Psoas muscle (tissue), 8 donors: ENCODE measurements at places on chromosomes 2 and 18. TPM values are rescaled to one million over a fixed set of nuclear protein-coding genes. Genes with fewer than 3 reads are reported as not detected.
A peak's percentile ranks its signal among the peaks of the same experiment; 100 is the strongest.

The CD207 gene
- total RNA-seq = 0.59 TPM

- no peak overlapping the region for H3K4me3 ChIP-seq
- H3K27me3 ChIP-seq = no peaks in the 10 kb centered on the region
- no peak overlapping the region for H3K27ac ChIP-seq
- H3K36me3 ChIP-seq = no peaks in the 10 kb centered on the region
- DNase-seq = no peak
- H3K4me1 ChIP-seq = peaks cover 75% of the 10 kb centered on the region
Measured at GRCh38 chr2:227509824-227510619, 38.1 kb downstream of the AGFG1 start.

GRCh38 chr2:106094131-106094841, 99.8 kb downstream of the UXS1 start:
- H3K4me3 ChIP-seq = no peak overlapping the region
- H3K36me3 ChIP-seq = peaks cover 33% of the 10 kb centered on the region
- no peaks in the 10 kb centered on the region for H3K4me1 ChIP-seq
- H3K27ac ChIP-seq = no peak overlapping the region
- no peak for DNase-seq

DNA sequence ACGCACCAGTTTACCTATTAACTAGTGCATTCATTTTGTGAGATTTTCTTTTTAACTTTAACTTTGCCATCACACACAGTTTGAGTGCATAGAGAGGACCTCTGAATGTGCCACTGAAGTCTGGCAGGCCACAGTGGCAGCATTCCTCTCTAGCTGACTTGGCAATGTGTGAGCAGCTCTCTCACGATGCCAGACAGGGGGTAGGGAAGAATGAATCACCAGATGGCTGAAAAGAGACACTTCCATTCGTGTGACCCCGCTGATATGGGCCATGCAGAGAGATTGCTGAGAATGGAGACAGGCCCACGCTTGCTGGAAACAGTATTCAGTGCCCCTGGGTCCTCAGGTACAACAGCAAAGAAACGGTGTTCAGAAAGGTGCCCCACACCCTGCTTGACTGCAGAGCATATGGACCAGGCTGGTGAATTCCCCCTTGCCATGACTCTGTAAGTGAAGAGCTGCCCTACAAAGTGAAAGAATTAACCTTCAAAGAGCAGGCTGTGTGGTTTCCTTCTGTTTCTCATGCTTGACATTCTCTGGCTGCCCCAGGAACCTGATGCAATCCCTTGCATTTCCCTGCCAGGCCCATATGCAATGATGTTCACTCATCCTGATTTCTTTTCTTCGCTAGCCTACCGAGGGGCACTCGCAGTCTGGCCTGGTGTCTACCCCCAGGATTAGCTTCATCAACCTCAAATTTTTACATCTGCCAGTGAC, 236.1 kb downstream of the CDH20 start:
- no peak overlapping the region for H3K4me3 ChIP-seq
- DNase-seq = peak; percentile 19
- H3K27ac ChIP-seq = no peak overlapping the region
- H3K27me3 ChIP-seq = no peaks in the 10 kb centered on the region

The HOXD13 gene
- total RNA-seq = not detected

DNA sequence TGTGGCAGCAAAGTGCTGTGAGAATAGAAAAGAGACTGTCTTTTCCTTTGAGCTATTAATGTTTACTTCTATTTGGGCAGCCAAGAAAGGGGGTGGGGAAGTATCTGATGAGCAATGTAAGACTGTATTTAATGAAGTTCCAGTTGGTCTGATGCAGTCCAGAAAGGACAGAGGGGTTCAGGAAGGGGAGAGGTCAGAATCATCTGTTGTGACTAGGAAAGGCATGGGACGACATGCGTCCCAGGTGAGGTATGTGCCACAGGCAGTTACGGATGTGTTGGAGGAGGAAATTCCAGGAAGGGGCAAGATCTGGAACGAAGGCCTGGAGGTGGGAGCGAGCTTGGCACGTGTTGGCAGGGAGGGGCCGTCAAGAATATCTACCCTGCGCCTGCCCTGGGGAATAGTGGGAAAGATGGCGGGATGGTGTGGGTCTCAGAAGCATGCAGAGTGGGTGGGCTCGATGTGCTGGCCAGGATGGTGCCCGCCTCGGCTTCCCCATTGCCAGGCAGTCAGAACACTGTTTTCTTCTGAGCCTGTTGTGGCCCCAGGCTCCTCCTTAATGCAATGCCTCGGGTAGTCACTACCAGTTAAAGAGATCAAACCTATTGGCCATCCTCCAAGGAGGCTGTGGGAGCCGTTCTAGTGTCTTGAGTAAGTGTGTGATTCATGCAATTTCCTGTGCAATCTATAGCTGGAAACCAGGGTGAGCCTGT, 57.8 kb upstream of the TXNDC2 start:
- no peak overlapping the region for H3K4me3 ChIP-seq
- H3K27ac ChIP-seq = peak overlapping the region; percentile 25
- H3K36me3 ChIP-seq = no peaks in the 10 kb centered on the region
- no peaks in the 10 kb centered on the region for H3K27me3 ChIP-seq

DNA sequence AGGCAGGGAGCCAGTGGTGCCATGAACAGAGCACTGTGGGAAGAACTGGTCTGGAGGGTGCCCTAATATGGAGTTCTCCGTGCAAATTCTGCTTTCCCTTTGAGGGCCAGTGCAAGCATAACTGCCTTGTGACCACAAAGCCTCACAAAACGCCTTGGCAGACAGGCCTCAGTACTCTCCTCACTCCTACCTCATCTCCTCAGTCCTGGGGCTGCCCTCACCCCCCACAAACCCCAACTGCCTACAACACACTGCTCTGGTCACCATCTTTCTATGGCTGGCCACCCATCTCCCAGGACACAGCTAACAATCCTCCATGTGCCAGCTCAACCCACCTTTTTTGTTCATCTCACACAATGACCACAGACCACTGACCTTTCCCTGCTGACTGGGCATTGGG, 8.9 kb downstream of the COX5B start:
- no peak overlapping the region for H3K27ac ChIP-seq
- no peak for DNase-seq
- H3K4me1 ChIP-seq = no peaks in the 10 kb centered on the region
- no peaks in the 10 kb centered on the region for H3K27me3 ChIP-seq
- peaks cover 10% of the 10 kb centered on the region for H3K36me3 ChIP-seq

The G6PC2 gene
- not detected for total RNA-seq

DNA sequence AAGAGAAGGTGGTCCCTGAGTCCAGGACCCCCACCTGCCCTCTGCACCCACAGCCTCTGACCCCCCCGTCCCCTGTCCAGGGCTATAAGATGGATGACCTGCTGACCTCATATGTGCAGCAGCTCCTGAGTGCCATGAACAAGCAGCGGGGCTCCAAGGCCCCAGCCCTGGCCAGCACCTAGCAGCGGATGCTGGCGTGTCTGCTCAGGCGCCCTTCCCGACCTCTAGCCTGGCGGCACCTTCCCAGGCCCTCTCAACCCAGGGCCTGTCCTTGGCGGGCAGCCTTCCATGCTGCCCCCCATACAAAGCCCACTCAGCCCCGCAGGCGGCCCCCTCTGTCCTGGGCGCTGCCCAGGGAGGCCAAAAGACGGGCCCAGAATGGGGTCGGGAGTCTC, 8.7 kb upstream of the GPR17 start:
- peak; percentile 16 for DNase-seq
- peak overlapping the region; percentile 60 for H3K27ac ChIP-seq
- H3K4me1 ChIP-seq = peaks cover 18% of the 10 kb centered on the region
- H3K4me3 ChIP-seq = no peak overlapping the region
- no peaks in the 10 kb centered on the region for H3K27me3 ChIP-seq

- no peak for DNase-seq
- H3K27ac ChIP-seq = no peak overlapping the region
- no peak overlapping the region for H3K4me3 ChIP-seq
- peaks cover 15% of the 10 kb centered on the region for H3K4me1 ChIP-seq
Measured at GRCh38 chr2:110804915-110805314, 72.5 kb downstream of the ACOXL start.

The ASXL3 gene
- 0.20 TPM for total RNA-seq

DNA sequence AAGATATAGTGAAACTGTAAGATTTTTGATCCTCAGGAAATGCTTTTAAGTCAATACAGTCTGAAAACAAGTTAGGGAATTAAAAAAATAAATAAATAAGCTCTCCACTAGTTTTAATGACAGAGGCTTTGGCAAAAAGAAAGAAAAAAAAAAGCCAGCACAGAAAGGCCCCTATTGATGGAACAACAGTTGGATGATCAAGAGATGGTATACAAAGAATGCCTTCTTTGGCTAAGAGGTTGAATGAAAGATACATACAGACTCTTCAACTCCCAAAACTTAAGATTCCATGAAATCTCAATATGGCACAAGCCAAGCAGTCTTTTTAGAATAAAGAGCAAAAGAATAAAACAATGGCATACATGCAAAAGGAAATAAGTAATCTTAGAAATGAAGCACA, 64.0 kb upstream of the GALNT5 start:
- no peaks in the 10 kb centered on the region for H3K27me3 ChIP-seq
- H3K36me3 ChIP-seq = no peaks in the 10 kb centered on the region
- H3K27ac ChIP-seq = no peak overlapping the region
- peaks cover 3% of the 10 kb centered on the region for H3K4me1 ChIP-seq
- DNase-seq = no peak

The DCC gene
- not detected for total RNA-seq

DNA sequence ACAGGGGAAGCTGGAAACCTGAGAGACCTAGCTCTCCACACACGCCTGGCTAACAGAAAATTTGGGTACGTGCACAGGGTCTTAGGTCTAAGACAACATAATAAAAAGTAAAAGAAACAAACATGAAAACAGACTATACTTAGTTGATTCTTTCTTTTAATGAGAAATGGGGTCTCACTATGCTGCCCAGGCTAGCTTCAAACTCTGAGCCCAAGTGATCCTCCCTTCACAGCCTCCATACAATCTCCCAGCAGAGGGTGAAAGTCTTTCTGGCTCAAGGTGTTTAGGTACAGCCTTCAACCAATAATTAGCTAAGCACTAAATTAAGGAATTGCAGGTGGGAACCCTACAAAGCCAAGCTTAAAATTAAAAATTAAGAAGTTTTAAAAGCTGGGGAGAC, 116.2 kb downstream of the MEMO1 start:
- no peak for DNase-seq
- no peaks in the 10 kb centered on the region for H3K27me3 ChIP-seq
- no peak overlapping the region for H3K27ac ChIP-seq
- no peaks in the 10 kb centered on the region for H3K36me3 ChIP-seq
- H3K4me1 ChIP-seq = no peaks in the 10 kb centered on the region

GRCh38 chr2:175449616-175450015, 268.1 kb upstream of the ATP5MC3 start:
- peaks cover 4% of the 10 kb centered on the region for H3K27me3 ChIP-seq
- H3K4me1 ChIP-seq = no peaks in the 10 kb centered on the region
- H3K36me3 ChIP-seq = no peaks in the 10 kb centered on the region

The FAHD2B gene
- total RNA-seq = 18.9 TPM

GRCh38 chr2:112003576-112004252, 51.4 kb upstream of the TMEM87B start:
- H3K27me3 ChIP-seq = no peaks in the 10 kb centered on the region
- no peak overlapping the region for H3K4me3 ChIP-seq
- H3K4me1 ChIP-seq = no peaks in the 10 kb centered on the region
- no peak for DNase-seq
- H3K36me3 ChIP-seq = no peaks in the 10 kb centered on the region

DNA sequence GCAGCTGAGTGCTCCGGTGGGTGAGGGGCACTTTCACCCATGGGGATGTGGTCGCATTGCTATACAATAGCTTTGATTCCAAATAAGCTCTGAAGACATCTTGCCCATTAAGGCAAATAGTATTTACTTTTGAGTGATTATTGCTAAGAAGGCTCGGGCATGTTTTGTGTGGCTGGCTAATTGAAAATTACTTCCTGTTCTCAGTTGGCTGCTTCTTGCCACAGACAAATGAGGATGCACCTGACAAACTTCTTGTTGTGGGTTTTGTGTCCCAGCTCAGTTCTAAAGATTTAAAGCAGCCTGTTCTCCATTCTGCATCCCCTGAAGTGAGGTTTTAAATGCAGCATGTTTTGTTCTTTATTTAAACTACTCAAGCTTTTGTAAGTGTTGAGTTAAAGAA, 88.3 kb downstream of the KCNS3 start:
- H3K4me1 ChIP-seq = no peaks in the 10 kb centered on the region
- H3K4me3 ChIP-seq = no peak overlapping the region
- H3K27me3 ChIP-seq = no peaks in the 10 kb centered on the region
- DNase-seq = no peak
- H3K27ac ChIP-seq = no peak overlapping the region

The ETAA1 gene
- 3.0 TPM for total RNA-seq

GRCh38 chr2:104872866-104873688, 19.2 kb downstream of the POU3F3 start:
- H3K27ac ChIP-seq = no peak overlapping the region
- peak overlapping the region; percentile 75 for H3K4me3 ChIP-seq
- H3K27me3 ChIP-seq = peaks cover 55% of the 10 kb centered on the region

- no peak overlapping the region for H3K4me3 ChIP-seq
- no peaks in the 10 kb centered on the region for H3K27me3 ChIP-seq
Measured at GRCh38 chr2:65834771-65835475, 402.5 kb upstream of the SPRED2 start.

GRCh38 chr2:88036606-88037005, 19.0 kb downstream of the KRCC1 start:
- peaks cover 20% of the 10 kb centered on the region for H3K4me1 ChIP-seq
- no peak for DNase-seq
- peaks cover 45% of the 10 kb centered on the region for H3K36me3 ChIP-seq
- H3K27me3 ChIP-seq = no peaks in the 10 kb centered on the region
- H3K4me3 ChIP-seq = peak overlapping the region; percentile 15

GRCh38 chr2:160232905-160233475, 32.9 kb upstream of the ITGB6 start:
- no peaks in the 10 kb centered on the region for H3K36me3 ChIP-seq
- H3K4me1 ChIP-seq = peaks cover 44% of the 10 kb centered on the region
- no peak for DNase-seq
- H3K27ac ChIP-seq = peak overlapping the region; percentile 90

GRCh38 chr2:231393149-231394131, 2.1 kb upstream of the B3GNT7 start:
- no peak overlapping the region for H3K4me3 ChIP-seq
- H3K27me3 ChIP-seq = peaks cover 14% of the 10 kb centered on the region
- DNase-seq = no peak

The COL6A3 gene
- total RNA-seq = 59.1 TPM

The MLPH gene
- total RNA-seq = 0.91 TPM

GRCh38 chr2:120929829-120930228, 194.2 kb downstream of the GLI2 start:
- H3K4me3 ChIP-seq = no peak overlapping the region
- no peak overlapping the region for H3K27ac ChIP-seq
- H3K36me3 ChIP-seq = no peaks in the 10 kb centered on the region
- peaks cover 27% of the 10 kb centered on the region for H3K4me1 ChIP-seq
- H3K27me3 ChIP-seq = no peaks in the 10 kb centered on the region
- DNase-seq = no peak

DNA sequence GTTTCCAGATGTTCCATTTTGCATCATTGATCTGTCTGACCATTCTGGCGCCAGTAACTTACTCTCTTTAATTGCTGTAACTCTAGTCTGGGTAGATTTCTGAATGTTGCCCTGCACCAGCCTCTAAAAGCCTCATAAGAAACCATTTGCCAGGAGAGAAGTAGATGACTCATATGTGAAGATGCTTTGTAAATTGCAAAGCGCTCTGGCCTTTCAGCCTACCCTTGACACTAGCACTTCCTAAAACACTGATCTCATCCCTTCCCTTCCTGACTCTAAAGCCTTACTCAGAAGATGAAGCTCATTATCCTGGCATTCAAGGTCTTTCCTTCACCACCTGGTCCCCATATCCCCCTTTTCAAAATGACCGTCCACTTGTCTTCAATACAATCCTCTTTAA, 193.2 kb upstream of the MEX3C start:
- no peak overlapping the region for H3K4me3 ChIP-seq
- no peak for DNase-seq
- no peaks in the 10 kb centered on the region for H3K27me3 ChIP-seq
- no peaks in the 10 kb centered on the region for H3K36me3 ChIP-seq

The C2orf15 gene
- not detected for total RNA-seq

The UCN gene
- not detected for total RNA-seq
